A549 treated with dexamethasone at 1 μM for 4 hours (cell line): ENCODE measurements at places on chromosomes 4 and X. TPM values are rescaled to one million over a fixed set of nuclear protein-coding genes. Genes with fewer than 3 reads are reported as not detected.

PDK3 gene
- 4.3 to 4.9 TPM (median 4.8 TPM) in 5 replicates for total RNA-seq

SLC9B2 gene
- 6.9 to 8.3 TPM (median 7.9 TPM) in 5 replicates for total RNA-seq

GABRE gene
- 7.8 to 16.7 TPM (median 15.6 TPM) in 5 replicates for total RNA-seq

GPR143 gene
- 0.23 to 0.42 TPM (median 0.27 TPM) in 5 replicates for total RNA-seq

SULT1B1 gene
- total RNA-seq, result 0.02 to 0.07 TPM (median 0.03 TPM) in 4 of 5 replicates, not detected in the other

GLOD5 gene
- total RNA-seq, result not detected in 5 replicates

PNCK gene
- 0.07 to 0.41 TPM (median 0.18 TPM) in 5 replicates for total RNA-seq

CHM gene
- 8.0 to 10.2 TPM (median 9.5 TPM) in 5 replicates for total RNA-seq

CCNI gene
- 66.5 to 79.5 TPM (median 74.9 TPM) in 5 replicates for total RNA-seq

GAGE1 gene
- total RNA-seq, result 0.17 TPM in 1 of 5 replicates, not detected in the others

BBS12 gene
- 2.2 to 3.2 TPM (median 2.6 TPM) in 5 replicates for total RNA-seq

PAGE2 gene
- not detected in 5 replicates for total RNA-seq

TMEM156 gene
- total RNA-seq, result 18.0 to 22.9 TPM (median 21.3 TPM) in 5 replicates

IL21 gene
- not detected in 5 replicates for total RNA-seq

ACE2 gene
- total RNA-seq, result not detected in 5 replicates

GSX2 gene
- not detected in 5 replicates for total RNA-seq

EVC2 gene
- 1.3 to 2.3 TPM (median 2.0 TPM) in 5 replicates for total RNA-seq
